ENCODE measurements at places on chromosomes 7 and 10.

DNA sequence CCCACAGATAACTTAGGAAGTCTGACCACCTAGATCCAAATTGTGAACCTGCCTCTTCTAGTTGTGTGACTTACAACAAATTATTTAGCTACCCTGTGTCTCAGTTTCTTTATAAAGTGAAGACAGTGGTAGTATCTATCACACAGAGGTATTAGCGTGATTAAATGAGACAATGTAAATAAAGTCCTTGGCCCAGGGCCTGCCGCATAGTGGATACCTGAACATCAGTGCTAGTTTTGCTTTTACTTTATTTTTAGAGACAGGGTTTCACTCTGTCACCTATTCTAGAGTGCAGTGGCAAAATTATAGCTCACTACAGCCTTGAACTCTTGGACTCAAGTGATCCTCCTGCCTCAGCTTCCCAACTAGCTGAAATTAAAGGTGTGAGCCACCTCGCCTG lies 177.1 kb downstream of the CDK14 start:
- no peak for DNase-seq

GRCh38 chr10:77944519-77944918 lies 18.0 kb upstream of the DLG5 start:
- DNase-seq = no peak

DNA sequence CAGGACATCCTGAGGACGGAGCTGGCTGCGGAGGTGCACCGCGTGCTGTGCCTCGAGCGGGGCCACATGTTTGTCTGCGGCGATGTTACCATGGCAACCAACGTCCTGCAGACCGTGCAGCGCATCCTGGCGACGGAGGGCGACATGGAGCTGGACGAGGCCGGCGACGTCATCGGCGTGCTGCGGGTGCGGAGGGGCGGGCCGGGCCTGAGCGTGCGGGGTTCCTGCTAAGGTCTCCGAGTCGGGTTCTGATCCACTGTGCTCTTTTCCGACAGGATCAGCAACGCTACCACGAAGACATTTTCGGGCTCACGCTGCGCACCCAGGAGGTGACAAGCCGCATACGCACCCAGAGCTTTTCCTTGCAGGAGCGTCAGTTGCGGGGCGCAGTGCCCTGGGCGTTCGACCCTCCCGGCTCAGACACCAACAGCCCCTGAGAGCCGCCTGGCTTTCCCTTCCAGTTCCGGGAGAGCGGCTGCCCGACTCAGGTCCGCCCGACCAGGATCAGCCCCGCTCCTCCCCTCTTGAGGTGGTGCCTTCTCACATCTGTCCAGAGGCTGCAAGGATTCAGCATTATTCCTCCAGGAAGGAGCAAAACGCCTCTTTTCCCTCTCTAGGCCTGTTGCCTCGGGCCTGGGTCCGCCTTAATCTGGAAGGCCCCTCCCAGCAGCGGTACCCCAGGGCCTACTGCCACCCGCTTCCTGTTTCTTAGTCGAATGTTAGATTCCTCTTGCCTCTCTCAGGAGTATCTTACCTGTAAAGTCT lies 10.4 kb downstream of the ATG9B start:
- DNase-seq = peak; percentile 59

DNA sequence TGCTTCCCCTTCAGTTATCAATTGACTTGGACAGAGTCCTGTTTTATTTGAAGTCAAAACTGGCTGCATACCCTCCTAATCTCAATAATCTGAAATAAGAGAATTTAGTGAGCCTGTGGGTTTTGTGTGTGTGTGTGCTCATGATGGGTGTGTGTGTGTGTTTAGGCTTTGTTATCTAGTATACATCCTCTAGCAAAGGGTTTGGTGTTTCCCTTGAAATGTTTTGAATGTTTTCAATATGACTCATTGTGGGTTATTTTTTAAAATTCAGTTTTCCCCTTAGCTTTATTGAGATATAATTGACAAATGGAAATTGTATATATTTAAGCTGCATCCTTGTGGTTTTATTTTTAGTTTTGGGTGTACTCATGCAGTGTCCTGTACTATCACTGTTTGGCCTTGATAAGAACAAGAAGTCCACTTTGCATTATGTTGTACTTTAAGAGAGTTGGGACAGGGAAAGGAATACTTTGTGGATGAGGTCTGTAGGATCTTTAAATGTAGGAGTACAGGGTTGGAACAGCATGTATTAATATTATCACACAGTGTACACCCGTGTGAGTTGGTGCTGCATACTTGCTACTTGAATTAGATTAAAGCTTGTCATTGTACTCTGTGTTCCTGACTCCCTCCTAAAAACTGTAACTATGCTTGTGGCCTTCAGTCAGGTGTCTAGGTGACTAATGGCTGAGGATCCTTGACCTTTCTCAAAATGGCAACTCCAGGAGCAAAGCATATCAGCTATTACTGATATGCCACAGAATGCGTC lies 58.3 kb downstream of the VCL start:
- no peak for DNase-seq

GRCh38 chr10:30396293-30396692 lies 37.7 kb upstream of the MAP3K8 start:
- DNase-seq = no peak

DNA sequence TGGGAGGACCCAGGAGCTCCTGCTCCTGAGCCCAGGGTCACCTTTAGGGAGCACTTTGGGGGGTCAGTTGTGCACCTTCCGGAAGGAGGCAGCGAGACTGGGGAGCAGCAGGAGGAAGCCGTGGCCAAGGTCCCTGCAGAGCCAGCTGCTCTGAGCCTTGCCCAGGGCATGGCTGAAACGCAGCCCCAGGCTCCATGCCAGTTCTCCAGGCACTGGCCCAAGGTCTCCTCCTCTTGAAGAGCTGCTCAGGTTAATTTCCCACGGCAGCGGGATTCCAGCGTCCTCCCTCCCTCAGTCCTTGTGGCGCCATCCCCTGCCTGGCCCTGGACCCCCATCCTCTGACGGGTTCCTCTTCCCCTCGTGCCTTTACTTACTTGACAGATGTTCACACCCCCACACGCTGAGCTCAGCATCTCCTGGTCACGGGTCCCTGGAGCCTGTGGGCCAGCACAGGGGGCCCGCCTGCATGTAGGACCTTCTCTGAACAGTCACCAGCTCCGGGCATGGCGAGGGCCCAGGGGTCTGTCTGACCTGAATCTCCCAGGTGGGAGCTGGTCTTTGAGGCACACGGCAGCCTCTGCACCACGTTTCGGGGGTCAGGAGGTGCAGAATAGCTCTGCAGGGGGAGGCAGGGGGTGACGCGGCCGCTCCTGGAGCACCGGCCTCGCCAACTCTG lies 16.7 kb upstream of the CFAP46 start:
- DNase-seq = no peak

GRCh38 chr10:128219295-128219694 lies 93.1 kb upstream of the MKI67 start:
- DNase-seq = no peak

GRCh38 chr10:62814756-62815380 lies 1.3 kb downstream of the EGR2 start:
- DNase-seq = no peak

- DNase-seq = peak; percentile 59
Observed at GRCh38 chr10:51617576-51618235, 81.7 kb downstream of the CSTF2T start.

DNA sequence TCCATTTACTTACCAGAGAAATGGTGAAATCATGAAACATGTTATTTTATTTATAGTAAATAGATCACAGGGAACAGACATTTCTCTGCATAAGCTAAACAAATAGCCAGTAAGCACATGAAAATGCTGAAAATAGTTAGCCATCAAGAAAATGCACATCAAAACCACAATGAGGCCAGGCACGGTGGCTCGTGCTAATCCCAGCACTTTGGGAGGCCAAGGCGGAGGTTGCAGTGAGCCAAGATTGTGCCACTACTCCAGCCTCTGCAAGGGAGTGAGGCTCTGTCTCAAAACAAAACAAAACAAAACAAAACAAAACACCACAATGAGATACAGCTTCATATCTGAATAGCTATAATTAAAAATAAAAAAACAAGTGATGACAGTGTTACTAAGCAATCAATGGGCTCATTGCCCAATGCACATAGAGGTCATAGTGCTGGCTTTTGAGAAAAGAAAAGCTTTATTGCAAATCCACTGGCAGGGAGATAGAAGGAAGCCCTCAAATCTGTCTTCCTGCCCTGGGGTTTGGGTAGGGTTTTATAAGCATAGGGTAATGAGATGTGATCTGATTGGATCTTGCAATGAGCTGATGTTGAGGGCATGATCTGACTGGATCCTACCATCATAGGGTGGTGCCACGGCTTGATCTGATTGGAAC lies 16.2 kb downstream of the CSTF2T start:
- peak; percentile 54 for DNase-seq

- no peak for DNase-seq
Observed at GRCh38 chr7:159126311-159127260, 18.1 kb downstream of the VIPR2 start.

- DNase-seq = peak; percentile 74
Observed at GRCh38 chr7:74149603-74150002, 24.6 kb upstream of the EIF4H start.

DNA sequence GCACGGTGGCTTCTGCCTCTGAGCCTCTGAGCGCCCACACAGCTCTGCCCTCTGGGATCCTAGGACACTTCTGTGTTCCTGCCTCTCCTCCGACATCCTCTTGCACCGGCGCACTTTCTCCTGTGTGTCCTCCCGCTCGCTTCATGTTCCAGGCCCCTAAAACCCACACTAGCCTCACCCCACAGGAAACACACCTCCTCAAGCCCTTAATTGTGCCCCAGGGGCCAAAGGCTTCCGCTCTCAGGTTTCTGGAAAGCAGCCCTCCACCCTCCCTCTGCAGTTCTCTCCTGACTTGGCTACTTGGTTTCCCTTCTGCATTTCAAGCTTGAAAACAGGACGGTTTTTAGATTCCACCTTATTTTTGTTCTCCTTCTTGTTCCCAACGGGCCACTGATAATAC lies 7.3 kb downstream of the GFRA1 start:
- no peak for DNase-seq

DNA sequence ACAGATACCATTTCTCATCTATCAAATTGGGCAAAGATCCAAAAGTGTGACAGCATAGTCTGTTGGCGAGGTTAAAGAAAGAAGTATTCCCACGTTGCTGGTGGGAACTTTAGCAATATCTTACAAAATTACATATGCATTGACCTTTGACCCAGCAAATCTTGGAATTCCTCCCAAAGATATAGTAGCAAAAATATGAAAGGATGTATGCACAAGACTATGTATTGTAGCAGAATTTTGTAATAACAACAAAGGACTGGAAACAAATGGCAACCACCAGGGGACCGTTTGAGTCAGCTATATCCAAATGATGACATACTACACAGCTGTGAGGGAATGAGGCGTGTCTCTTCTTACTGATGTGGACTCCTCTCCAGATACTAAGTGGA lies 50.2 kb downstream of the KCNH2 start:
- peak; percentile 27 for DNase-seq

GRCh38 chr7:97373736-97374135 lies 256.2 kb downstream of the SDHAF3 start:
- DNase-seq = no peak

- no peak for DNase-seq
Observed at GRCh38 chr10:22597138-22597537, 117.2 kb downstream of the PIP4K2A start.

DNA sequence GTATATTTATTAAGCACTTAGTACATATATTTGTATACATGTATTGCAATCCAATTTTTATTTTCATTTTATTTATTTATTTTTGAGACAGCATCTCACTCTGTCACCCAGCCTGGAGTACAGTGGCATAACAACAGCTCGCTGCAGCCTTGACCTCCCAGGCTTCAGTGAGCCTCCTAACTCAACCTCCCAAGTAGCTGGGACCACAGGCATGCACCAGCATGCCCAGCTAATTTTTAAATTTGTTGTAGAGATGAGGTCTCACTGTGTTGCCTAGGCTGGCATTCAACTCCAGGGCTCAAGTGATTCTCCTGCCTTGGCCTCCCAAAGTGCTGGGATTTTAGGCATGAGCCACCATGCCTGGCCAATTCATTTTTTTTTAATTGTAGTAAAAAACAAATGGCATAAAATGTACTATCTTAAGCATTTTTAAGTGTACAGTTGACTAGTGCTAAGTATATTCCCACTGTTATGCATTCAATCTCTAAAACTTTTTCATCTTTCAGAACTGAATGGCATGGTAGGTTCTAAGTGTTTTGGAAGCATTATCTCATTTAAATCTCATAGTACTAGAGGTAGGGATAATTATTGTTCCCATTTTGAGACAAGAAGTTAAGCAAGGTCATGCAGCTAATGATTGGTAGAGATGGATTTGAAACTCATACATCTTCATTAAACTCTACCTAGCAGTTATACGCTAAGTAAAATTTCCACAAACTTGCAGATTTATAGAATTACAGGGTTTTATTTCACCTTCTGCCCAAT lies 264.0 kb upstream of the NFE2L3 start:
- DNase-seq = no peak

- no peak for DNase-seq
Observed at GRCh38 chr7:134343796-134344195, 27.1 kb upstream of the SLC35B4 start.

DNA sequence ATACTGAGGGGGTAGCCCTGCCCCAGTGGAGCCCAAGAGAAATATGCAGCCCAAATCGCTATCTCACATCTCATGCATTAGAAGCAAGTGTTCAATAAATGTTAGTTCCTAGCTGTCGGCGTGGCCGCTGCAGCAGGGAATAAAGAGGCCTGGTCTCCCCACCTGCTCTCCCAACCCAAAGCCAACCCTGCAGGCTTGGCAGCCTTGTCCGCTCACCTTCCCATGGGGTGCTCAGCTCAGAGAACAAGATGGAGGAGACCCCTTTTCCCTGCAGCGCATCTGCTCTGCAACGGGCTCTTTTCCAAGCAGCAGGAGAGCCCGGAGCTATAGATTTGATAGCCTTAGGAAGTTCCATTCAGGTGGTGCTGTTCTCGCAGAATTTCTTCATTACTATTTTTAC lies 12.0 kb upstream of the DOCK1 start:
- DNase-seq = no peak

GRCh38 chr7:132575419-132575981 lies 770 bp downstream of the PLXNA4 start:
- DNase-seq = peak; percentile 31

- no peak for DNase-seq
Observed at GRCh38 chr7:137753948-137754851, 92.6 kb downstream of the DGKI start.

DNA sequence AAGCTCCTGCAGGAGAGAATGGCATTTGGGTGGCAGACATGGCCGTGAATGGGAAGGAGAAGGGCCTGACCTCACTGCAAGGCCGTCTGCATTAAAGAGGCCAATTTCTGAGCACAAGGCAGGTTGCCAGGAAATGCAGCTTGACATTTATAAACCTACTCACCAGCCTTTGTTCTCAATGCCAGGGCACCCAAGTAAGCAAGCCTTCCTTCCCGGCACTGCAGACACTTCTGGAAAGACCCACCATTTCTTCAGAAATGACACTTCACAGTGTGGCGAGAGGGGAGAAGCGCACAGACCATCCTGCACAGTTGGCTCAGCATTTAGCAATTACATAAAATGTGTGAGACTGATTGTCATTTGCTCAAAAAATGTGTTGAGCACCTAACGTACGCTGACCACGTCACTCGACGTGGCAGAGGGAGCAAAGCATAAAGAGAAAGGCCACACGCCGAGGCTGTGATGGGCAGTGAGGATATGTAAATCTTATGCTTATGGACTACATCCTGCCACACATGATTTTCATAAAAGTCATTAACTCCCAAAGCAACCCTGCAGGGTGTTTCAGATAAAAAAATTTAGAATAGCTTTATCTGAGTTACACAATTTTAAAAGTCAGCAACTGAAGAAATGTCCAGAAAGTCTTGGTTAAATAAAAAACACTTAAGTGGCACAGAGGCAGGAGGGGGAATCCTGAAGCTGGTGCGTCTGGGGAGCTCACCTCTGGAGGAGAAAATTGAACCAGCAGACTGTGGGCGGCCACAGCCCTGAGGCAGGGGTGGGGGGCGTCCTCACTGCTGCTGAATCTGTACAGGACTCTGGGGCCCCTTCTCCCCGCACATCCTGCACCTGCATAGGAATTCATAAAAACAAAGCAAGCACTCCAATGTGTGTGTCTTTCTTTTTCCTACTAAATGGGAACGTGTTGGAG lies 543.8 kb downstream of the PTPRN2 start:
- DNase-seq = no peak
